ENCODE measurements at places on chromosomes 12 and 14.

DNA sequence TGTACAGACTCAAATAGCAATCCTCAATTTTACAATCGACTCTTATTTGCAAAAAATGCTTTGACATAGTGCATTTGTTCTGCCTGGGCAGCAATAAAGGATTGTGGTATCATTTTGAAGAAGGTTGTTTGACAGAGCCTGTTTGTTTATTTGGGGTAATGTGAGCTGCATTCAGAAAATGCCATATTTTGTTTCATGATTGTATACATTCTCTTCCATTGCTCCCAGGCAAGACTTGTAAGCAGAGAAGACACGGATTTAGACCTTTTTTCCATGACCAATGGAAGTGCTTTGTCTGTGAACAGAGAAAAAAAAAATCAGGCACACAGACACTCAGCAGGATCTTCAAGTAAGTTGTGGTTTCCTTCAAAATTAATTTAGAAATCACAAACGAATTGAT, 35.5 kb upstream of the ALX1 start:
- H3K27ac ChIP-seq: no peak overlapping the region
- no peaks in the 10 kb centered on the region for H3K36me3 ChIP-seq
- H3K4me3 ChIP-seq: no peak overlapping the region
- no peak for DNase-seq
- H3K27me3 ChIP-seq: no peaks in the 10 kb centered on the region

- H3K36me3 ChIP-seq: no peaks in the 10 kb centered on the region
- H3K27ac ChIP-seq: no peak overlapping the region
- no peaks in the 10 kb centered on the region for H3K27me3 ChIP-seq
These were observed 326.6 kb downstream of the LRIG3 start for GRCh38 chr12:58593557-58594304.

- 0 out of 2 replicates have a peak within 1 kb of the TSS, but pooled peaks have one; percentile 35 for H3K4me3 ChIP-seq
- peaks cover 36% of the 10 kb centered on the region for H3K4me1 ChIP-seq
- H3K27me3 ChIP-seq: peaks cover 55% of the 10 kb centered on the region
- DNase-seq: no peak
These were observed at the start of gene FOXN4 for GRCh38 chr12:109308534-109309380. TSS of gene FOXN4 (minus strand) at chr12:109309284. CDS start at chr12:109308321, 963 bp downstream.

- no peak overlapping the region for H3K4me3 ChIP-seq
- H3K36me3 ChIP-seq: no peaks in the 10 kb centered on the region
- DNase-seq: no peak
- peaks cover 10% of the 10 kb centered on the region for H3K4me1 ChIP-seq
- no peak overlapping the region for H3K27ac ChIP-seq
- no peaks in the 10 kb centered on the region for H3K27me3 ChIP-seq
These were observed 17.2 kb downstream of the KRT85 start for GRCh38 chr12:52350021-52350620.

DNA sequence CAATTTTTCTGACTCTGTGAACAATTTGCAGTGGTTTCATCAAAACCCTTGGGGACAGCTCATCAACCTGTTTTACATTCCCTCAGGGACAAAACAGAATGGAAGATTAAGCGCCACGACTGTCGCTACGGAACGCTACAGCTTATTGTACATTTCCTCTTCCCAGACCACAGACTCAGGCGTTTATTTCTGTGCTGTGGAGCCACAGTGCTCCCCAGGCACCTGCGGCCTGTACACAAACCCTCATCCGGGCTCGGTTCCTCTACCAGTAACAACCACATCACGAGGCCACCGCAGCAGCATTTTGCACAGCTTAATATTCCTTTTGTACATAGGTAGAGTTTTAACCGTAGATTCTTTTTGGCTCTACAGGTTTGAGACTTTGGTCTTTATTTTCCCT, 397.4 kb upstream of the OR4E1 start:
- no peaks in the 10 kb centered on the region for H3K4me1 ChIP-seq
- H3K27me3 ChIP-seq: no peaks in the 10 kb centered on the region
- H3K4me3 ChIP-seq: no peak overlapping the region

GRCh38 chr14:24613241-24613640, 3.8 kb upstream of the GZMH start:
- H3K36me3 ChIP-seq: no peaks in the 10 kb centered on the region
- H3K27me3 ChIP-seq: no peaks in the 10 kb centered on the region
- no peak for DNase-seq
- no peak overlapping the region for H3K27ac ChIP-seq
- H3K4me1 ChIP-seq: peaks cover under 1% of the 10 kb centered on the region
- no peak overlapping the region for H3K4me3 ChIP-seq

DNA sequence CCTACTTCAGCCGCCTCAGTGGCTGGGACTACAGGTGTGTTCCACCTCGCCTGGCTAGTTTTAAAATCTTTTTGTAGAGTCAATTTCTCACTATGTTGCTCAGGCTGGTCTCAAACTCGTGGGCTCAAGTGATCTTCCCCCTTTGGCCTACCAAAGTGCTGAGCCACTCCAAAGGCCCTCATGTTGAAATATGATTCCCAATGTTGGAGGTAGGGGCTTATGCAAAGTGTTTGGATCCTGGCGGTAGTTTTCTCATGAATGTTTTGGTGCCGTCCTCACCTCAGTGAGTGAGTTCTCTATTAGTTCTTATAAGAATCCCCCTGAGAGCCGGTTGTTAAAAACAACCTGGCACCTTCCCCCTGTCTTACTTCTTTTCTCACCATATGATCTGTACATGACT, 784.6 kb downstream of the TMTC2 start:
- no peaks in the 10 kb centered on the region for H3K27me3 ChIP-seq
- H3K4me1 ChIP-seq: no peaks in the 10 kb centered on the region
- no peaks in the 10 kb centered on the region for H3K36me3 ChIP-seq
- DNase-seq: no peak

- peaks cover 7% of the 10 kb centered on the region for H3K36me3 ChIP-seq
- DNase-seq: no peak
- H3K4me3 ChIP-seq: no peak overlapping the region
- no peaks in the 10 kb centered on the region for H3K27me3 ChIP-seq
- H3K4me1 ChIP-seq: no peaks in the 10 kb centered on the region
These were observed 18.3 kb downstream of the ALDH6A1 start for GRCh38 chr14:74065746-74066575.

- no peak overlapping the region for H3K4me3 ChIP-seq
- no peak overlapping the region for H3K27ac ChIP-seq
- no peaks in the 10 kb centered on the region for H3K36me3 ChIP-seq
- H3K4me1 ChIP-seq: peaks cover 30% of the 10 kb centered on the region
- H3K27me3 ChIP-seq: no peaks in the 10 kb centered on the region
These were observed 114.7 kb downstream of the SLC8A3 start for GRCh38 chr14:70073924-70074566.

- H3K4me3 ChIP-seq: no peak overlapping the region
- no peaks in the 10 kb centered on the region for H3K36me3 ChIP-seq
- H3K27ac ChIP-seq: peak overlapping the region; percentile 46
- DNase-seq: no peak
- no peaks in the 10 kb centered on the region for H3K27me3 ChIP-seq
- H3K4me1 ChIP-seq: peaks cover 23% of the 10 kb centered on the region
These were observed 242.0 kb downstream of the BMP4 start for GRCh38 chr14:53714495-53715192.

GRCh38 chr14:96705422-96706092, 91.6 kb upstream of the VRK1 start:
- H3K36me3 ChIP-seq: no peaks in the 10 kb centered on the region
- no peak overlapping the region for H3K27ac ChIP-seq
- no peak overlapping the region for H3K4me3 ChIP-seq
- no peaks in the 10 kb centered on the region for H3K4me1 ChIP-seq
- DNase-seq: no peak

- no peaks in the 10 kb centered on the region for H3K27me3 ChIP-seq
- peak; percentile 16 for DNase-seq
- no peak overlapping the region for H3K4me3 ChIP-seq
- no peaks in the 10 kb centered on the region for H3K4me1 ChIP-seq
- no peak overlapping the region for H3K27ac ChIP-seq
These were observed 11.9 kb downstream of the TMTC3 start for GRCh38 chr12:88153959-88154358.

DNA sequence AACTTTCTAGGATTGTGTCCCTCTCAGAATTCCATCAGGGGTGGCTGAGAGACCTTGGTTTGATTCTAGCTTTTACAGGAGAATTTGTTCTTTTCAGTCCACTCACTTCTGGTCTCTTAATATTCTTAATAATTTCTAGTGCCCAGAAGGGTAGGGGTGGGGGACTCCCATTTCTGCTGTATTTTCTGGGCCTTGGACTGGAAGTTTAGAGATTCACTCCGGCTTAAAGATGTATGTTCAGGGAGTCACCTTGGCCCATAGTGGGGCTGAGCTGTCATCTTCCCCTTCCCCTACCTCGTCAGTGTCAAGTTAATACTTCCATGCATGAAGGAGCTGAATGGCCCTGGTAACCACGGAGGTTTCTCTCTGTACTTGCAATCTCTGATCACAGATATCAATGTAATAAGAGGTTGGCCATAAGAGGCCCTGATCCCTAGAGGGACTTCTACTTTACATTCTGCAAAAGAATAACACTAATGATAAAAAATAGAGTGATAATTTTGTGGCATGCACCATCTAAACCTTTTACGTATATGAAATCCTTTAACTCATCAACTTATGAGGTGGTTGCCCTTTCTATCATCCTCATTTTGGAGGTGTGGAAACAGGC, 6.7 kb downstream of the KRT81 start:
- no peak overlapping the region for H3K27ac ChIP-seq
- H3K4me1 ChIP-seq: peaks cover 31% of the 10 kb centered on the region
- H3K36me3 ChIP-seq: no peaks in the 10 kb centered on the region
- no peak for DNase-seq

- DNase-seq: no peak
- H3K36me3 ChIP-seq: no peaks in the 10 kb centered on the region
- H3K4me3 ChIP-seq: no peak overlapping the region
- H3K27ac ChIP-seq: no peak overlapping the region
- H3K4me1 ChIP-seq: no peaks in the 10 kb centered on the region
- peaks cover 6% of the 10 kb centered on the region for H3K27me3 ChIP-seq
These were observed 68.0 kb downstream of the GRIN2B start for GRCh38 chr12:13913371-13913770.
